DMS79 treated with DMSO at 0.1 percent for 48 hours (cell line): ENCODE measurements at places on chromosomes 5 and 9.

DNA sequence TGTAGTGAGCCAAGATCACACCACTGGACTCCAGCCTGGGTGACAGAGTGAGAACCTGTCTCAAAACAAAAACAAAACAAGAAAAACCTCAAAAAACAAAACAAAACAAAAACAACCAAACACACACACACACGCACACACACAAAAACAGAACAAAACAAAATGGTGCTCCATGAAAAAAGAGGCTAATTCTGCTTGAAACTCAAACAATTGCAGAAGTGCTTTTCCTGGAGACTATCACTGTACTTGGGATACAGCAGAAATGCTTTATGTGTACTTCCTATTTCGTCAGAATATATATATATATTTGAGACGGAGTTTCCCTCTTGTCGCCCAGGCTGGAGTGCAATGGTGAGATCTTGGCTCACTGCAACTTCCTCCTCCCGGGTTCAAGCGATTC is 49.9 kb upstream of the HSPA9 start:
- no peak for DNase-seq

DNA sequence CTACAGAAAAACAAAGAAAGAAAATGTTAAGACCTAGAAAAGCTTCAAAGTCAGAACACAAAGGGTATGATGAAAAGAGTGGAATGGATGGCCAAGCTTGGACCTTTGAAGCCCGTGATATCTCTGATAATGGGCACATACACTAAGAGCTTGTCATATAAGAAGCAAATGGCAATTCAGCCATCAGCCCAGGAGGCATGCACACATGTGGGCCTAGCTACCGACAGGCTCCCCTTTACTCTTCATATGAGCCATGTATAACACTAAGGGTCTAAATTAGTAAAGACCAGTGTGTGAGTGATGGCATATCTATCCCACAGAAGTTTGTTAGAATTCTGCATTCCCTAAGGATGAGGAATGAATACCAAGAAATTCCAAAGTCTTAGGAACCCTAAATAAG is 20.1 kb downstream of the GRHPR start:
- no peak for DNase-seq

DNA sequence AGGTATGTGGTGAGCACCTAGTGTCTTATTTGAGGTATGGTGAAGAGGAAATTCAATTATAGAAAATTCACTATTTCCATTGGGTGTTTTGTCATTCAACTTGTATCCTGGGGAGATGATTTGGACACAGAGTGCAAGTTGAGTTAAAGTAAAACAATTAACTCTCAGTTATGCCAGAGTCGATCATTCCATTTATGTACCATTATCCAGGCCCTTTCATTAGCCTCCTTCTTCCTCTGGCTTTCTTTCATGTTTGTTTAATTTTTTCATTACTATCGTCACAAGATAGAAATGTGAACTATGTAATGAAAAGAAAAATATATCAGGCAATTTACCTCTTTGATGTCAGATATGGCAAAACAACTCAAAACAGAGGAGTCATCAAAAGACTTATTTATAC is 1347.2 kb upstream of the NUDT12 start:
- no peak for DNase-seq

GRCh38 chr5:73234204-73234555 is 61.2 kb downstream of the TMEM174 start:
- DNase-seq: no peak

DNA sequence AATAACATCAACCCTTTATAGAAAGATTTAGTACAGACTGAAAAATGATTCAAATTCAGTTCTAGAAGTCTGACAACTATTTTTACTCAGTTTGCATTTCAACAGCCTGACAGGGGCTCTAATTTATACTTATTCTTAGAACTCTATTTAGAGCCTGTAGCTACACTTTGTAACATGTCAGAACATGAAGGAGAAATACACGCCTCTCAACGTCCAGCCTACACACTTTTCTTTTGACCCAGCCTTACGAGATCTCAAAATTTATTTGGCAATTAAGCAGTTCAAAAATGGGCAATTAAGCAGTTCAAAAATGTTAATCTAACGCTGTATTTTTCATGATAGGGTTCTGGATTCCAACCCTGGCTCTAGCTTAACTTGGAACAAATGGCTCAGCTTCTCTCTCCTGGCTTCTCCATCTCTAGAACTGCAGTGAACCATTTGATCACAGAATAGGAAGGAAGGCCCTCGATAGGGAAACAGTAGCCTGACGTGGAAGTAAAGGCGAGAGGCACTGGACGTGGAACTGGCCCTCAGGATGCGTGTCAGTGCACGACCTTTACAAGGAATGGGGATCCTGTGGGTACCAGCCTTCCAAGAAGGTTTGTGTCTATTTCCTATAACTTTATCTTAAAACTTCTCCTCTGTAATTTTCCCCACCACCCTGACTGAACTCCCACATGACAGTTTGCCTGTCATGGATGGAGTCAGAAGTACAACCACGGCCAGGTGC is 66.4 kb downstream of the PRRT1B start:
- DNase-seq: no peak

- DNase-seq: no peak
Measured at GRCh38 chr9:27888661-27889295, 315.5 kb upstream of the C9orf72 start.

- no peak for DNase-seq
Measured at GRCh38 chr9:114287001-114287762, 35.7 kb upstream of the ORM1 start.

- no peak for DNase-seq
Measured at GRCh38 chr5:159001247-159001646, 98.5 kb downstream of the EBF1 start.

GRCh38 chr5:179151286-179152118 is 91.3 kb downstream of the ZNF354C start:
- no peak for DNase-seq

GRCh38 chr9:113376634-113377567 is at the start of gene HDHD3:
TSS of gene HDHD3 (minus strand) at chr9:113376986. CDS start at chr9:113374354, 2,632 bp downstream.
- peak; percentile 75 for DNase-seq

DNA sequence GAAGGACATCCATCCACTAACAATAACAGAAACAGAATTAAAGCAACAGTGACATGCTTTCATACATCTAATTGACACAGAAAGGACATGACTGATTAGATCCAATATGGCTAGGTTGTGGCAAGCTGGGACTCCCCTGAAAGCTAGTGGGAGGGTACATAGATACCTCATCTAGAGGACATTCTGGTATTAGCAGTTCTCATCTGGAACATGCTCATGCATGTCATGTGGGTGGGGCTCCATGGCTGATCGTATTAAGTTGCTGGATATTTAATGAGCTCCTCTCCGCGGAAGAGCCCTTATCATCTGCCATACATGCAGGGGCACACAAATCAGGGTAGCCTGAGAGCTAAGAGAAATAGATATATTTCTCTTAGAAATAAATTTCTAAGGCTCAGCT is 358.9 kb downstream of the ICE1 start:
- DNase-seq: no peak

GRCh38 chr5:143119881-143120341 is 283.6 kb downstream of the NR3C1 start:
- DNase-seq: no peak
